Right atrium auricular region (tissue), 2 donors: ENCODE measurements at places on chromosomes 1 and 21. TPM values are rescaled to one million over a fixed set of nuclear protein-coding genes. Genes with fewer than 3 reads are reported as not detected.
A peak's percentile ranks its signal among the peaks of the same experiment; 100 is the strongest.

DNA sequence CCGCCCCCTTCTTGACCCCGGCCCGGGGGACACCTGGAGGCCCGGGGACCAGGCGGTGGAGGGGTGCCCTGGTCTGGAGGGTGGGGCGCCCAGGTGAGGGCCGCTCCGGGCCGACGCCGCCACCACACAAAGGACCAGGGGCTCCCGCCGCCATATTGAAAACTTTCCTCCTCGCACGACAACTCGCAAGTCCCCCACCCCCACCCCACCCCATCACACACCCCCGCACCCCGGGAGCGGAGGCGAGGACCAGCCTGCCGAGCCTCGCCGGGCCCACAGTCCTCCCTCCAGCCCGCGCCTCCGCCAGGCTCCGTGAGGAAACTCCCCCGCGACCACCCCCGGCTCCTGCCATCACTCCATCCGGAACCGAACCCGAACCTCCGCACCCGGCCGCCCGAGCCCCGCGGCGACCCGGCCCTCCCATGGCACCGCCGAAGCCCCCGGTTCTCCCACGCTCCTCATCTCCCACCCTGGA is 733 bp downstream of the KDM5B start:
- DNase-seq, result peak; percentile 54

The PADI2 gene
- total RNA-seq, result 0.63 TPM

The CCDC30 gene
- 0.63 TPM for total RNA-seq

The AKT3 gene
- total RNA-seq, result 13.6 TPM
